NCI-H526 treated with DMSO at 0.1 percent for 48 hours (cell line): ENCODE measurements at places on chromosomes 3 and 15.

- DNase-seq = no peak
Observed at GRCh38 chr3:49351521-49352011, 6.6 kb downstream of the GPX1 start.

- DNase-seq = peak; percentile 97
Observed at GRCh38 chr15:72118017-72118978, at the start of the genes MYO9A and SENP8. Gene MYO9A, minus strand, starts transcription at chr15:72118150. Its CDS starts 71,587 bp downstream, at chr15:72046563. Gene SENP8, plus strand, starts transcription at chr15:72118403. Its CDS starts 21,221 bp downstream, at chr15:72139624.

- DNase-seq = no peak
Observed at GRCh38 chr3:189142527-189142926, 29.2 kb upstream of the TPRG1 start.

- no peak for DNase-seq
Observed at GRCh38 chr3:183817639-183818038, 7.7 kb downstream of the MAP6D1 start.

- DNase-seq = no peak
Observed at GRCh38 chr15:86572368-86572841, 492.7 kb downstream of the AGBL1 start.

DNA sequence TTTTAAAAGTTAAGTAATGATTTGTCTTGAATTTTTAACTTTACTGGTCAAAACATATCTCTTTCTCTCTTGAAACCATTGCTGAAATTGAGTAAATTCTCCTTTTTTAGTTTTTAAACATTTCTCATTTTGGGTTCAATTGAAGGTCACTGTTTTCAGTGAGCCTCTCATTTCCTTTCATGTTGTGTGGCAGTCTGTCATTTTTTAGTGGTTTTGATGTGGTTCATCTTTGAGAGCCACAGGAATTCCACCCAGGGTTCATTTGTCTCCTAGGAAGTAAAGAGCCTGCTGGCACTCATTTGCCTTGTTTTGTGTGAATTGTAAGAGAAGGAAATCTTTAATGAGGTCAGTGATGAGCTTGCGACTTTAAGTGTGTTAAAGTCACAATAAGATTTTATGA is 10.4 kb downstream of the CLDN11 start:
- no peak for DNase-seq

DNA sequence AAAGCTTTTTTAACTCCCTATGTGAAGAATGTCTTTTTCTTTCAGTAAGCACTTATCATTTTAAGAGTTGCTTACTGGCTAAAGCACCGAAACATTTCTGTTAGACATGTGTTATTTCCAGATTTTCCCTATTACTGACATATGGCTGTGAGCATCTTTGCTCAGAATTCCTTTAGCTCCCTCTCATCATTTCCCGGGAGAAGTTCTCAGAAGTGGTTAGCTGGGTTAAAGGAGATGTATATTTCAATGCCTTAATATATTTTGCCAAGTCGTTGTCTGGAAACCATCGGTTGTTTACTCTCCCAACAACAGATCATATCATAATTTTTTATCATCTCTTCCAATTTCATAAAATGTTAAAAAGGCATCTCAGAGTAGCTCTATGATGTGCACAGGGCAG is 396.5 kb downstream of the OCA2 start:
- DNase-seq = no peak

DNA sequence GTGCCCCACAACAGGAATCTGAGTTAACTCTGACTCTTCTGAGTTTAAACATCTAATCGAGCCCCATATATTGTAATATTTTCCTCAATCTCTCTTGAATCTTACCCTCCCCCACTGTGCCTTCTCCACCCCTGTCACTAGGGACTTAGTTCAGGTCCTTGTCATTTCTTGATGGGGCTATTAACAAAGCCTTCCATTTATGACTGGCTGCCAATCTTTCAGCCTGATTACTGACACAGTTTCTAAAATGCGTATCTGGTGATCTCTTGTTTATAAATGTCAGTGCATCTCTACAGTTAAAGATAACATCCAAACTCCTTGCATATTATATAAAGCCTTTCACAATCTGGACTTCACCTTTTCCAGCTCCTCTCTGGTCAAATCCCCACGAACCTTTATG is 124.3 kb downstream of the IGSF11 start:
- DNase-seq = no peak

- DNase-seq = no peak
Observed at GRCh38 chr3:190036631-190037030, 84.1 kb downstream of the P3H2 start.

DNA sequence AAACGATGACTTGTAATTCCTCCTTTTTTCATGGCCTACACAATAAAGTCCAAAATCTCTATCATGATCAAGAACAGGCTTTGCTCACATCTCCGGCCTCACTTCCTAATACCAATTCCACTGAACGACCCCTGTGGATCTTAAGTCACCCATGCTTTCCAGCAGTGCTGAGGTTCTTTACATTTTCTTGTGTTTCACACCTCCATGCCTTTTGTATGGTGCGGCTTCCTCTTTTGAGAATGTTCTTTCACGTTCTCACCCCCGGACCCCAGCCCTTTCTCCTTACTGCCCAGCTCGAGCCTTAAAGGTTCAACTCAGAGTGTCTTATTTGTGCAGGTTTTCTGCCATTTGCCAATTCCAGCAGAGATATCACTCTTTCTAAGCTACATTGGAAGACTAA is 70.1 kb downstream of the CSNK1G1 start:
- no peak for DNase-seq

DNA sequence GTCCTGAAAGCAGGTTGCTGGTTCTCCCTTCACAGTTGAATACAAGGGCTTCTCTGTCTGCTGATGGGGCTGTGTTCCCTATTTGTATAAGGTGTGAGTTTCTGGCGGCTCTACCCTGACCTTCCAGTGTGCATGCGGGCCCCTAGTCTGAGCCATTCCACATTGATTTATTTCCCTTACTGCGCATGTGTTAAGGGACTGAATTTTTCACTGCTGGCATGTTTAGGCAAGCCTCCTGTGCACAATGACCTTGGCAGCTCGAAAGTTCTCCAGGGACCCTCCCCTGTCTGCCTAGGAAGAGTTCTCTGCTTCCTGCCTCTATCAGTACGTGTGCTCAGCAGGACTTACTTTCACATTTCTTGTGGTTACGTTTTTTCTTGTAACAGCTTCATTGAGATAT is 11.4 kb downstream of the TRAK1 start:
- DNase-seq = no peak

DNA sequence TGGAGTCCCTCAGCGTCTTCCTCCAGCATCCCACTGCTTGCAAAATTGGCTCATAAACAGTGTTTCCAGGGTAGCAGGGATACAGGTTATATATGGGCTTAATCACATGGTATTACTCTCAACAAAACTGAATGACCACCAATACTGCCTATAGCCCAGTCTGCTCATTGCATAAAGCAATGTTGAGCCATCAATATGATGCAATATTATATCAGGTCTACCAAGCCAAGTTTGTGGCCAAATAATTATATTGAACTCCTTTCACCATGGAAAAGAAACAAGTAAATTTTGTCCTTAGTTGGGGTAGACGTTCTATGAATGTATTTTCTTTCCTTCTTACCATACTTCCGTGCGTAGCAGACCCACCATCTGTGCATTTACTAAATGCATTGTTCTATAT is 652.3 kb downstream of the ROBO1 start:
- no peak for DNase-seq

DNA sequence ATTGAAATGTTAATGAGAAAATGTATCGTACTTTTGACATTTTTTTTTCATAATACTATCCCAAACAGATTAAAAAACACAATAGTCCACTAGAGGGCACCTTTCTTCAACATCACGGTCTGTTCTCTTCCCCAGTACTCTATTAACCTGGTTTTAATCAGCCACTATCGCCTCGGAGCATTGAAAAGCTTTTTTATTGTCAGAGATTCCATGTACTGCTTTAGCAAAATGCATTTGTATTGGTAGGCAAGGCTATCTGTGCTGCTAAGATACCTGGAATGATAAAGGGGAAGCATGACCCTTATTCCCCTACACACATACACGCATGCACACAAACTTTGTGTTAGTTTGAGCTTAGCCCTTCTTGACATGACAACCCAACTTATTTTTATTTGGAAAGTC is 160.1 kb upstream of the IL12A start:
- DNase-seq = peak; percentile 80

DNA sequence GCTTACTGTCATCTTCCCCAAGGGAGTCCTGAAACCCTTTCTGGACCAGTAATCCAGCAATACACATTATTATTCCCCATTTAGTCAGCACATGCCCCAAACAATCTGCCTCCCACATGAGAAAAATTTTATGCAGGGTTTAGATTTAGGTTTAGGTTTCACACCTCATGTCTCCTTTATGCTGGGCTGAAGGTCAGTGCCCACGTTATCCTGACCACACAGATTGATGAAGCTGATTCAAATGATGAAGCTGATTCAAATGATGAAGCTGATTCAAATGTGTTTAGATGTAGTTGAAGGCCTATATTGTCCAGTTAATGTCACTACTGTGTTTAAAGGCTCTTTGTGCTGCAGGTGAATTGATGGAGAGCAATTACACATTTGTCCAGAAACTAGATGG is 18.1 kb upstream of the ZBED2 start:
- no peak for DNase-seq

GRCh38 chr15:29885183-29885582 is 62.9 kb upstream of the TJP1 start:
- DNase-seq = no peak

DNA sequence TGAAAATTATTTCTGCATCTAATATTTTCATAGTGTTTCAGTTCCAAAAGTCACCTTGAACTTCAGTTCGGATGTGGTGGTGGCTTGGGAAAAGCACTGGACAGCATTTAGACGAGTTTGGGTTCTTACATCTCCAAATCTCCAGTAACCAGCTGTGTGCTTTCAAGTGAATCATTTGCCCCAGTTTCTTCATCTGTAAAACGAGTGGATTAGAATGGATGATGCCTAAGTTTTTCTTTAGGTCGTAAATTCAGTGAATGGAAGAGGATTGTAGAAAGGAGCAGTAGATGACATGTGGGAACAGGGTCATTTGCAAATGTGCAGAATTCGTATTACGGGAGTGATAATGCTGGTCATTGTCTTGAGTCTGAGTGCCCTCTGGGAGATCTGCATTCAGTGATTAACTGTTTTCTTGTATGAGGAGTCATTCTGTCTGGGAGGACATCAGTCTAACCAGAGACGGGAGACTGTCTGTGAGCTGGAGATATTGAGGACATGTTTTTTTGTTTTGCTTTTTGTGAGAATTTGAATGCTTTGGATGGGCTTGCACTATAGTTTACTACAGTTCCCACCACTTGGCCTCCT is 641.6 kb upstream of the TBL1XR1 start:
- DNase-seq = no peak

DNA sequence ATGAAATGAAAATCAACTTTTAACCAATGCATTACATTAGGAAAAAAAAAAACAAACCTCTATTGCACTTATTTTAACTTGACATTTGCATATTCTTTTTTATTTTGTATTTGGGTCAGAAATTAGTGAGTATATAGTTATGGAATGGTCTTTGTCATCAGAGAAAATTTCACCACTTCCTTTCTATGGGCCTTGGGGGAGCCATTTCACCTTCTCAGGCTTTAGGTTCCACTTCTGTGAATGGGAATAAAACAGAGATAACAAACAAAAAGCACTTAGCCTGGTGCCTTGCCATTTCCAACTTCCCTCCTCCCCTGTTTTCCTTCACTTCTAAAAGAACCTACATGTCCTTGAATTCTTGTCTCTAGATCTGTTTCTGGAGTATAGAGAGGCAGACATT is 168.0 kb upstream of the STT3B start:
- no peak for DNase-seq

DNA sequence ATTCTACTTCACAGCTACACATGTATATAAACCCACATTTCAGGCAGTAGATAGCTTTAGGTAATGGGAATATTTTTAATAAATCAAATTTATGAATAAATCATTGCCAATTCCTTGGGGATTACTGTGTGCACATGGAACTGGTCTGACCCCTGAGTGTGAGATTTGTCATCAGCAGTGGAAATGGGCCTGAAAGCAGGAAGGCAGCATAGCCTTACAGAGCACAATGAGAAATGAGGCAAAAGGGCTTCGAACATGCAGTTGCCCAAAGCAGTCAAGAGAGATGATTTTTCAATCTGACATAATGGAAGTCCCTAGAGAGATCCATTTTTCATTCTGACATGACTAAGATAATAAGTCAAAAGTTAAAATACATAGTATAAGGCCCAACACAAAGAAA is 599.2 kb downstream of the TUSC7 start:
- DNase-seq = no peak

GRCh38 chr3:111769110-111769991 is 89.7 kb upstream of the PHLDB2 start:
- no peak for DNase-seq

DNA sequence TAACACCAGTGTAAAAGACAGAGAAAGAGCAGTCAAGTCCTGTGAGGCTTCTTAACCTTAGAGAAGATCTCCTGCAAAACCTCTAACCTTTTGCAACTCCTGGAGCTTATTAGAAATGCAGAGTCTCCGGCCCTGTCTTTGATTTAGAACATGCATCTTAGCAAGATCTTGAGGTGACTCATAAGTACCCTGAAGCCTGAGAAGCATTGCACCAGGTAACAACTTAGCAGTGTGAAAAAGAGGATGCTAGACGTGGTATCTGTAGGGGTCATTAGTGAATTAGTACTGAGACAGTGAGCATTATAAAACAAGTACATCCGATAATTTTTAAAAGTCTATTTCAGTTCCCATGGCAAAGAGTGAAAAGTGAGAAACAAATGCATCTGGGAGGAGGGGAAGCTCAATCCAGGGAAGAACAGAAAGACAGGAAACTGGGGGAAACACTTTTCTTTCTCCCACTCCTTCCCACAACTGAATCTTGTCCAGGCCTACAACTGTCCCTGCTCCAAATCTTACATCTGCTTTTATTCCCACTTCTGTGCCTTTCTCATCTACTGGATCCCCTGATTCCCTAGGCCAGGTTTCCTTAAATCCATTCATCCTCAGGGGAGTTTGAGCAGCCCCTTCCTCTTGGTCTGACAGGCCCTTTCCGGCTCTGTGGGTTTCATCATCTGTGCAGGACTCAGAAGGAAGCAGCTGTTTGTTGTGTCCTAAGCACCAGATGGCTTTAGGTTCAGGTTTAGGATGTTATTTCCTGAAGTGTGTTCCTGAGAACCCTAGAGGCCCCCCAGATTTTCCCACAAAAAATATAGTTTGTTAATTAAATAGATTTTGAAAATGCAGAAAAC is 128.1 kb upstream of the IL12A start:
- DNase-seq = no peak

DNA sequence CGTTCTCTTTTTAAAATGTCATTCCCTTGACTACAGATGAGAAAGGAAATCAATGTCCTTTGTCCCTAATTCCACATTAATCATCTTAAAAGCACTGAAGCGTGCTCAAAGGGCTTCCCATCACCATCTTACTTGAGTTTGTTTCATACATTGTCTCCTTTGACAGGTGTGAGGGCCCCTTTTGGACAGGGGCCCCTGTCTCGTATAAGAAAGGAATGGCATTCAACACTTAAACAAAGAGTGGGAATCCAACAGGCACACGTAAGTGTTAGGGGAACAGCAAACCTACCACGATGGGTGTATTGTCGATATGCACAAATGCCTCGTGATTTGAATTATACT is 5.0 kb downstream of the SSUH2 start:
- DNase-seq = no peak

GRCh38 chr3:169430707-169431404 is 232.7 kb downstream of the MECOM start:
- DNase-seq = no peak
